ENCODE measurements at places on chromosomes 1 and 21.

DNA sequence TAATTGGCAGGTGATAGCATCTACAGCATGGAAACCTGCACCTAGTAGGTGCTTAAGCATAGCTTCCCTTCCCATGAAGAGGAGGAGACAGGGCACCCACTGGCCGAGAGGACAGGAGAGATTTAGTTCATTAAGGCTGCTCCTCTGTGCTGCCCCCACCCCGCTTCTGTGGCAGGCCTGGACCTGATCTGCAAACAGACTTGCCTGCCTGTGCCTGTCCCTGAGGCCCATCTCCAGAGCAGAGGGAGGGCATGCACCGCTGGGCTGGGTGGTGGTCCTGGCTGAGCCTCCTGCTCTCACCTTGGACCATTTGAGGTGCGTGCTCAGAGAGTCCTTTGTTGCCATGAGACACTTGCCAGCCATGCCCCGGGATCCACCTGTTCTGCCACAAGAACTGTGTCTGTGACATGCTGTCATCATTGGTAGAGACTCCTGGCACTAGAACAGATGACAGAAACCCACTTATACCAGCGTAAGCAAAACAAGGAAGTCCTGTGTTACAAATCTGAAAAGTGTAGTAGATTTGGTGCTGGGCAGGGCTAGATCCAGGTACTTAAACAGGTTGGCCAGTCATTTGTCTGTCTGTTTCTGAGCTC lies 55.6 kb downstream of the PTPRF start:
- peak; percentile 57 for DNase-seq

GRCh38 chr1:115594600-115594999 lies 47.2 kb upstream of the VANGL1 start:
- DNase-seq = no peak

DNA sequence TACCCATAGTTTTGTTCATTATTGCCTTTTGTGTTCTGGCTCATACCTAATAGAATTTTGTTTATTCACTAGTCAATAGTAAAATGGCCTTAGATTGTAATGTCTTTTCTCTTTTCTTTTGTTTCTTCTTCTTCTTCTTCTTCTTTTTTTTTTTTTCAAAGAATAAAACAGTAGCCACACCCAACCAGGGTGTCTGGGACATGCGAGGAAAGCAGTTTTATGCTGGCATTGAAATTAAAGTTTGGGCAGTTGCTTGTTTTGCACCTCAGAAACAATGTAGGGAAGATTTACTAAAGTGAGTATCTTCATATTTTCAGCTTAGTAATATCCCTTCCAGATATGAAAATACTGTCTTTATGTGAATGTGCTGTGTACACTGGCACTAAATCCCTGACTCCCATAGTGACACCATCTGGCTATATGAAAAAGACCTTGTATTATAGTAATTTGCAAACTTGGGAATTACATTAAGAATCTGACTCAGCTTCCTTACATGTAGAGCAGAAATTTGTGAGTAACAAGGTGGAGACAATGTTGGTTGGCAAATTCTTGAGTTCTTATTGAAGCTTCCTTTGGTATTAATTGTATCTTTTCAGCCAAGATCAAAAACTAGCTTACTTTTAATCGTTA lies 24.6 kb downstream of the AGO4 start:
- DNase-seq = no peak

GRCh38 chr1:203197625-203198024 lies 11.1 kb upstream of the CHI3L1 start:
- no peak for DNase-seq

GRCh38 chr1:66757722-66758240 lies 5.5 kb downstream of the DYNLT5 start:
- peak; percentile 44 for DNase-seq

DNA sequence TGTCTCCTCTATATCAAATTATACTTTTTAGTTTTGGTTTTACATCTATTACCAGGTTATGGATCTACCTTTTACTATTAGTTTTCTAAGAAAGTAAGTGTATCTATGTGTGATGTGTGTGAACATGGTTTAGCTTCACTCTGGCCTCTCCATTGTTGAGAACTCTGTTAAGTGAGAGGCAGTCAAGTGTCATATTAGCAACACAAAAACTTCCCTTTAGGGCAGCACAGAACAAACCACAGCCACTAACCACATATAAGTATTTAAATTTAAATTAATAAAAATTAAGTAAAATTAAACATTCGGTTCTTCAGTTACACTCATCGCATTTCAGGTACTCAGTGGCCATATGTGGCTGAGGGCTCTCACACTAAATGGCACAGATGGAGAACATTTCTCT lies 96.6 kb downstream of the DPYD start:
- DNase-seq = no peak

DNA sequence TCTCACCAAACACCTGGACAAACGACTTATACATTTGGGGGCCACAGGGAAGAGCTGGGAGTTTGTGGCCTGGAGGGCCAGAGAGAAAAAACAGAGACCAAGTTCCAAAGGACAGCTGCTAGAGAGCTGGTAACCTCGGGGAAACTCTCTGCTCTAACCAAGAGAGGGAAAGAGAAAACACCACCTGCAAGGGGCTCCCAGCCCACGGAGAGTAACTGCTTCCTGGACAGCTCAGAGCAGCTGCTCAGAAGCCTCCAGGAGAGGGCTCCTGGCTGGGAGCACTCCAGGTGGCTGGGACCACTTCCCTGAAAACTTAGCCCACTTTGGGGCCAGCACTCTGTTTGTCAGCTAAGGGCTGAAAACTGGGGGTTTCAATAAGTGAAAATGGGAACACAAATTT lies 154.8 kb upstream of the GRIK3 start:
- no peak for DNase-seq

DNA sequence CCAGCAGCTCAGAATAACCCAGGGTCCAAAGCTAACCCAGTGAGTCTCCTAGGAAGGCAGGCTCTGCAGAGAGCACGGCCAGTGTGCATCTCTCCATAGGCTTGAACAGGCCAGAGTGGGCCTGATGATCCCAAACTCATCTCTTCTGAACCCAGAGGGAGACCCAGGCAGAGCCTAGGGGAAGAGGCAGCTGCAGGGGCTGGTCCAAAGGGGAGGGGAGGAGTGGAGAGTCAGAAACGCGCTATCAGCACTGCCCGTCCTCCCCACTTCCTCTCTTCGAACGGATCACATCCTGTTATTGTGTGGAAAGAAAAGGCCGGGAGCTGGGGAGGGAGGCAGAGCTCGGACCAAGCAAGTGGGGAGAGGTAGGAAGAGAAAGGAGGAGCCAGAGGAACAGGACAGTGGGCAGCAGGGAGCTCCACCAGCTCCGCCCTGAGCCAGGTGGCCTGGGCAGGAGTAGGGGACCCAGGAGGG lies 20.2 kb downstream of the TAL1 start:
- DNase-seq = no peak

DNA sequence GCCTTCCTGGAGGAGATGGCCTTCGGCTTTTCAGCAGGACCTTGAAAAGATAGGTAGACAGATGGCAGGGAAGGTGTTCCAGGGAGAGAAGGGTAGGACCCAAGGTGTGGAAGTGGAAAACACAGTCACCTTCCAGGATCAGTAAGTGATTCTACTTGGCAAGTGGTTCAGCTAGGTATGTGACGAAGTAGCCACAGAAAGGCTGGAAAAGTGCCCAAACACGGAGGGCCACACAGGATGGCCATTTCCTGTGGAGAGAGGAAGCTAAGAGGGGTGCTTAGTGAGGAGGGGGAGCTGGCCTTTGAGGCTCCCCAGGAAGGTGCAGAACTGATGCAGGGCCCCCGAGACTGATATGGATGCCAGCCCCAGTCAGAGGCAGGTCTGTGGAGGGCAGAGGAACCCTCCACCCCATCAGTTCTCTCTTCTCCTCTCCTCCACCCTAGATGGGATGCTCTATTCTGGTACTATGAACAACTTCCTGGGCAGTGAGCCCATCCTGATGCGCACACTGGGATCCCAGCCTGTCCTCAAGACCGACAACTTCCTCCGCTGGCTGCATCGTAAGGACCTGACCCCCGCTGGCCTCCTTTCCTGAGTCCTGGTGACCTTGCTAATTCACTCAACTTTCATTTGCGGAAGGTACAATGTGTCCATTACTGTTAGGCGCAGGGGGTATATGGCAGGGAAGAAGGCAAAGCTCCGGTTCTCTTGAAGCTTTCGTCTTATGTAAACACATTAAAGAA lies 6.8 kb downstream of the SEMA4A start:
- DNase-seq = no peak

DNA sequence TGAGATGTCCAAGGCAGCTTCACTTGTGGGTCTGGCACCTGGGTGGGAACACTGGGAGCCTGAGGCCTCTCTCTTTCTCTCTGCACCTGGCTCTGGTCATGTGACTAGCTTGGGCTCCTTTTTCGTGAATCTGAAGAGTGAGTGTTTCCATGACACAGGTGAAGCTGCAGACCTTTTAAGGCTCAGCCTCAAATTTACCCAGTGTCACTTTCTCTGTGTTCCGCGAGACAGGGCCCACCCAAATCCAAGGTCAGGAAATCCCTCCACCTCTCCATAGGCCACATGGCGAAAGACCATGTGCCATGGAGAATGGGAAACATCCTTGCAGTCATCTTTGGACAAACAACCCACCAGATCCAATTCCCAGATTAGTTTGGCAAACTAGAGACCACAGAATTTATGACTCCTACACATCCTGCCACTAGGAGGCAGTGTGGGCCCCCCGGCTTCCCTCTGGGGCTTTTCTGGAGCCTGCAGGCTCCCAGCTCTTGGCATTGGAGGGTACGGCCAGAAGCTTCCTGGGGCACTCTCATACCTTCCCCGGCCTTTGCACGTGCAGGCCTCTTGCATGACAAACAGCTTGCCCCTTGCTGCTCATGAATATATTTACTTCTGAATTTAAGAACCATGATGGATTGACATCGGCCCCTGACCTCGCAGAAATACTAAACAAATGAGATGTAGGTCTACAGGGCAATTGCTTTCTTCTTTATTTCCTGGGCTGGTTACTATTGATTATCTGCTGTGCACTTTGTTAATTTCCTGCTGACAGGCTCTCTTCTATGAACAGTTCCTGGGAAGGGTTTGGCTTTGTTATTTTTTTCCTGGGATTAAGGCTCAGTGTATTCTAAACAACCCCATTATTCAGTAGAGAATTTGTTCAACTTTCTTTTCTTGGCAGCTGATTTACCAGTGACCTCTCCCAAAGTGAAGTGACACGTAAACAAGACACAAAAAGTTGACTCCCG lies 180.7 kb downstream of the KAZN start:
- no peak for DNase-seq
